ENCODE measurements at places on chromosomes 3 and 15. TPM values are rescaled to one million over a fixed set of nuclear protein-coding genes. Genes with fewer than 3 reads are reported as not detected.

DNA sequence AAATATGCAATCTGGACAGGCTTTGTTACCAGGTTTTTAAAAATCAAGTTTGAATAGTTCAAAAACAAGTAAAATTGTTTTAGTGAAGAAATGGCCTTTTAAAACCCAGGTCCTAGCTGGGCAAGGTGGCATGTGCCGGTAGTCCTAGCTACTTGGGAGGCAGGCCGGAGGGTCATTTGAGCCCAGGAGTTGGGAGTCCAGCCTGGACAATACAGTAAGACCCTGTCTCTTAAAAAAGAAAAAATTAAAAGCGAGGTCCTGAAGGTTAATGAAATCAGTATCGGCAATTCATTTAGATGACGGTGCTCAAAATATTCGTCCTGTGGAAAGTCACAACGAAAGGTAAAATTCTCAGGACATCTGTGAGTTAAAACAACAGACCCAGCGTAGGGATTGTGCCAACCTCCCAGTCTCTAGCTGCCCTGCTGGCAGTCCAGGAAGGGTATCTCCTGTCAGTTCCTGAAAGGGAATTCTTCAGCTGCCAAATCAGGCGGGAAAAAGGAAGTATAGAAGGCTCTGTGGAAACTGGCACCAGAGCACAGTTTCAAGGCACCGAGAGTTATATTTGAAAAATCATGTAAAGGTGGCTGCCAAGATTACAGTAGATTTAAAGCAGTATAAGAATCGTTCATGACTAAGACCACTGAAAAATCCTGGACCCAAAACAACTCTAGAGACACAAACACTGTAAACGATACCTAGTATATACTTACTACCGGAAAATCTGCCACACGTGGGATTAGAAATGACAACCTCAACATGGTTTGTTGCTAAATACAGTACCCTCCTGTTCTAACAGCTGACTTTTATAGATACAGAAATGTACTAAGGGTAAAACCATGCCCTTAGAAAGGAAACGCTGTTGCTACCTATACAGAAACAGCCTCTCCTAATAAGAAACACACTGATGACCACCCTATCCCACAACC is 1.2 kb upstream of the ABHD17C start:
- H3K27ac ChIP-seq: no peak overlapping the region
- H3K27me3 ChIP-seq: no peaks in the 10 kb centered on the region
- H3K4me1 ChIP-seq: peaks cover 17% of the 10 kb centered on the region
- peak overlapping the region; percentile 72 for H3K4me3 ChIP-seq
- H3K36me3 ChIP-seq: no peaks in the 10 kb centered on the region

The BSN gene
- 25.3 TPM for total RNA-seq

DNA sequence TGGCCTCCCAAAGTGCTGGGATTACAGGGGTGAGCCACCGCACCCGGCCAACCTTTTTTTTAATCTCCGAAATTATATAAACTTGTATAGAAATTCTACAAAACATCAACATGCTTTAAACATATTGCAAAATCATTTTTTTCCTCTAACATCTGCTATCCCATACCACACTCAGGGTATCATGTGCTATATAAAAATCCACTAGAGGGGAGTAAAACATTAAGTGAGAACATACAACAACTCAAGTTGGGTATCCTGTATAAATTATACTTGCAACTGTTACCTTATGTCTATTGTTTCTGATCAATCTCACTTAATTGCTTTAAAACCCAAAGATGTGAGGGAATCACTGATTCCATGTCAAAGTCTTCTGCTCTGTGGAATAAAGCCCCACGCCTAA is 71.9 kb upstream of the FBN1 start:
- no peaks in the 10 kb centered on the region for H3K4me1 ChIP-seq
- no peak overlapping the region for H3K27ac ChIP-seq

The CCDC39 gene
- total RNA-seq: 7.4 TPM

The CDHR4 gene
- total RNA-seq: 5.9 TPM

The GPR176 gene
- 22.0 TPM for total RNA-seq

All from testis (tissue), 5 donors.